T-helper 2 cell treated with Interferon-gamma antibody and Interleukin-4, amounts not matched to agents 100 ng/mL and 5 ng/mL, for 36 hours (primary cell): ENCODE measurements at places on chromosomes 16 and 17. TPM values are rescaled to one million over a fixed set of nuclear protein-coding genes. Genes with fewer than 3 reads are reported as not detected.

Gene MED31
- 16.8 and 19.1 TPM in 2 replicates for total RNA-seq

Gene ACSM2A
- total RNA-seq = not detected in 2 replicates

Gene CDRT15
- total RNA-seq = not detected in 2 replicates

Gene EVPL
- 0.02 and 0.16 TPM in 2 replicates for total RNA-seq

Gene FNDC8
- not detected in 2 replicates for total RNA-seq

Gene CLEC10A
- not detected in 2 replicates for total RNA-seq

Gene STAC2
- total RNA-seq = not detected in 2 replicates

Gene TSPOAP1
- total RNA-seq = 76.8 and 77.0 TPM in 2 replicates

Gene FAM234A
- total RNA-seq = 29.4 and 32.2 TPM in 2 replicates

Gene CDH15
- total RNA-seq = not detected in 2 replicates

Gene KANSL1
- 113 and 115 TPM in 2 replicates for total RNA-seq

Gene SECTM1
- 3.4 and 4.0 TPM in 2 replicates for total RNA-seq

Gene HS3ST3B1
- 27.6 and 28.0 TPM in 2 replicates for total RNA-seq

Gene FBXW10B
- total RNA-seq = 0.39 and 0.61 TPM in 2 replicates

Gene LGALS9B
- total RNA-seq = 2.0 and 2.2 TPM in 2 replicates

Gene C1QTNF1
- total RNA-seq = not detected in 2 replicates

Gene GNG13
- not detected in 2 replicates for total RNA-seq

Gene CCL14
- not detected in 2 replicates for total RNA-seq

Gene PRKCB
- total RNA-seq = 71.8 and 71.9 TPM in 2 replicates

Gene G6PC1
- not detected in 2 replicates for total RNA-seq

Gene OR1F1
- not detected in 2 replicates for total RNA-seq

Gene SCIMP
- not detected in 2 replicates for total RNA-seq

Gene DPEP2
- total RNA-seq = 14.8 and 16.8 TPM in 2 replicates

Gene BRIP1
- 22.2 and 25.7 TPM in 2 replicates for total RNA-seq

Gene TNFRSF13B
- not detected in 2 replicates for total RNA-seq

Gene GAST
- not detected in 2 replicates for total RNA-seq

Gene DRC3
- total RNA-seq = not detected in 2 replicates

Gene TRPV2
- total RNA-seq = 135 and 139 TPM in 2 replicates

Gene NOTUM
- 0.11 and 0.48 TPM in 2 replicates for total RNA-seq

Gene PPP1R27
- not detected in 2 replicates for total RNA-seq

Gene TNP2
- total RNA-seq = not detected in 2 replicates

Gene RAB26
- 0.59 TPM in 1 of 2 replicates, not detected in the other for total RNA-seq

Gene STH
- total RNA-seq = not detected in 2 replicates

Gene MRPS23
- 41.0 and 44.6 TPM in 2 replicates for total RNA-seq

Gene SIAH1
- total RNA-seq = 16.1 and 16.3 TPM in 2 replicates

Gene NOD2
- total RNA-seq = 5.1 and 5.7 TPM in 2 replicates

Gene CCL22
- total RNA-seq = 0.52 and 0.61 TPM in 2 replicates

Gene CFAP97D1
- total RNA-seq = not detected in 2 replicates

Gene VTN
- 0.23 and 0.45 TPM in 2 replicates for total RNA-seq

Gene PIK3R5
- total RNA-seq = 56.2 and 58.8 TPM in 2 replicates

Gene FMNL1
- 387 and 407 TPM in 2 replicates for total RNA-seq

Gene KRTAP3-1
- not detected in 2 replicates for total RNA-seq

Gene CACNG4
- total RNA-seq = not detected in 2 replicates

Gene TRAP1
- total RNA-seq = 132 and 134 TPM in 2 replicates

Gene TBC1D3B
- total RNA-seq = 8.8 and 9.8 TPM in 2 replicates

Gene PAGR1
- 29.6 and 32.4 TPM in 2 replicates for total RNA-seq

Gene HOXB6
- 0.30 TPM in 1 of 2 replicates, not detected in the other for total RNA-seq

Gene ITGAD
- 0.27 TPM in 1 of 2 replicates, not detected in the other for total RNA-seq

Gene SLC38A8
- total RNA-seq = not detected in 2 replicates

Gene C16orf54
- 64.9 and 65.4 TPM in 2 replicates for total RNA-seq

Gene CCL18
- not detected in 2 replicates for total RNA-seq

Gene CSNK2A2
- 68.5 and 70.0 TPM in 2 replicates for total RNA-seq

Gene GAS7
- 0.18 and 0.30 TPM in 2 replicates for total RNA-seq

Gene FAM20A
- not detected in 2 replicates for total RNA-seq

Gene WIPF2
- total RNA-seq = 23.7 and 25.4 TPM in 2 replicates

Gene ABCC6
- not detected in 2 replicates for total RNA-seq

Gene TMEM114
- not detected in 2 replicates for total RNA-seq
